Stimulated activated CD8-positive, alpha-beta memory T cell treated with anti-CD3 and anti-CD28 coated beads, Interleukin-2, amount 100 ng/mL, for 48 hours (primary cell): ENCODE measurements at places on chromosomes 12 and 14.

DNA sequence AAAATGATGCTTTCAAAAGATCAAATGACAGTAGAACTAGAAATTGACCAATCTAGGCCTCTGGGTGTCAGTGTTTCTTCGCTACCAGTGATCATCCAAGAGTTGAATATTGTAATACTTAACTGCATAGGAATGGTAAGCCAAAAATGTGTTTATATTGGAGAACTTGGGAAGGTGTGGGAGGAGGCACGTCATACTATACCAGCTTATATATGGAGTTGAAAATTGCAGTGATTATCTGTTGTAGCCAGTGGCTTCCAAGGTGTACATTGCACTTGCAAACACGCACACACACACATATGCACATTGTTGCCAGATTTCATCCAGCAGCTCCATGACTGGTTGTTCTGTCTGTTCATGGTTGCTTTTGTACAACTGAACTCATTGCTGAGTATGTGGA lies 36.1 kb downstream of the EID3 start:
- DNase-seq: no peak

DNA sequence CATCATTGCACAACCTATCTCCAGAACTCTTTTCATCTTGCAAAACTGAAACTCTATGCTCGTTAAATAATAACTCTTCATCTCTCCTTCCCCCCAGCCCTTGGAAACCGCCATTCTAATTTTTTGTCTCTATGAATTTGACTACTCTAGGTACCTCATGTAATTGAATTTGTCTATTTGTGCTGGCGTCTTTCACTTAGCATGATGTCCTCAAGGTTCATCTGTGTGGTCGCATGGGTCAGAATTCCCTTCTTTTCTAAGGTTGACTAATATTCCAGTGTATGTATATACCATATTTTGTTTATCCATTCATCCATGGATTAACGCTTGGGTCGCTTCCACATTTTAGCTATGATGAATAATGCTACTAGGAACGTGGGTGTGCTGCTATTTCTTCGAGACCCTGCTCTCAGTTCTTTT lies 80.1 kb downstream of the PLXNC1 start:
- DNase-seq: no peak

DNA sequence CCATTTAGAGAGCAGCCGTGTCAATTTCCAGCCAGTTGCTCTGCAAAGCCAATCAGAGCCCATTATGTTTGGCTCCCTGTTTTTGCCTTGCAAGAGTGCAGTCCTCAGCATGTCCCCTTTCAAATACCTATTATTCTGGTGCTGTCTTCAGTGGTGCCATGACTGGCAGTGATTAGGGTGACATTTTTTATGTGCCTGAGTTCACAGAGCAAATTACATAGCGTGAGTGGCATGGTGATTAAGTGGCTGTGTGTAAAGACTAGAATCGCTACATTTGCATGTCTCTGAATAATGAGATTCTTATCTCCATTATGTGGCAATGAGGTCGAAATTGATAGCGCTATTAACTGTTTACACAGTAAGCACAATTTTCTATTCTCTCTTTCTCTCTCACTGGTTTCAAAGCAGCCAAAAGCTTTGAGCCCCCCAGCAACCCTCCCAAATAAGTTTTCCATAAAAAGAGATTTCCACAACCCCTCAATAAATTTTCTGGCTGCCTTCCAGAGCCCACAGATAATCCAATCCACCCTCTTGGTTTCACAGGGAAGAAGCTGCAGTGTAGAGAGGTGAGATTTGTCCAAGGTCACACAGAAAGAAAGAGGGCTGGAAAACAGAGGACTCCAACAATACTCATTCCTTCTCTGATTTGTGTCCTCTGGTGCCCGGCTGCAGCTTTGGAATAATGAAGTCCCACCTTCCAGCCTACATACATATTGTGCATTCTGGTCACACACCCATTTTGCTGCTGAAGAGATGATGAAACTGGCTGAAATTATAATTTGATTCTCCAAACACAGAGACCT lies 58.8 kb upstream of the NUDT4 start:
- no peak for DNase-seq

GRCh38 chr14:92993302-92993701 lies 70.4 kb downstream of the CHGA start:
- no peak for DNase-seq

- DNase-seq: no peak
Observed at GRCh38 chr12:13740149-13740545, 241.3 kb downstream of the GRIN2B start.

GRCh38 chr12:88693837-88694445 lies 113.7 kb upstream of the KITLG start:
- no peak for DNase-seq

GRCh38 chr12:19891936-19892591 lies 452.8 kb downstream of the AEBP2 start:
- no peak for DNase-seq

DNA sequence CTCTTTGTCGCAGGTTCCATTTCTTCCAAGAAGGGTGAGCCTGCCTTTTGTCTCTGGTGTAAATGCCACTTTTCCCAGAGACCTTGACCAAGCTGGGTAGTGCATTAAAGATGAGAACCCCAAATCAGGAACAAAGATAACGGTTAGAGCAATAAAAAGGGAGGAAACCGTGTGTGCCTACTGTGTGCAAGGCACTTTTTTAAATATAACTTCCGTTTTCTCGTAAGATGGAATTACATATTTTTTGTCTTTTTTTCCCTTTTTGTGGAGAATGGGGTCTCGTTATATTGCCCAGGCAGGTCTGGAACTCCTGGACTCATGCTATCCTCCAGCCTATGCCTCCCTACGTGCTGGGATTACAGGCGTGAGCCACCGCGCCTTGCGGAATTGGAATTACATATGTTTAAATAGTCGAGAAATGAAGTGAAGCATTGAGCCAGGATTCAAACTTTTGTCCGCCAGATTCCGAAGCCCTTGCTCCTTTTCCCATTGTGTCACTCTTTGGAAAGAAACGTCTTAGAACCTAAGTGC lies 506 bp upstream of the NABP2 start:
- no peak for DNase-seq

DNA sequence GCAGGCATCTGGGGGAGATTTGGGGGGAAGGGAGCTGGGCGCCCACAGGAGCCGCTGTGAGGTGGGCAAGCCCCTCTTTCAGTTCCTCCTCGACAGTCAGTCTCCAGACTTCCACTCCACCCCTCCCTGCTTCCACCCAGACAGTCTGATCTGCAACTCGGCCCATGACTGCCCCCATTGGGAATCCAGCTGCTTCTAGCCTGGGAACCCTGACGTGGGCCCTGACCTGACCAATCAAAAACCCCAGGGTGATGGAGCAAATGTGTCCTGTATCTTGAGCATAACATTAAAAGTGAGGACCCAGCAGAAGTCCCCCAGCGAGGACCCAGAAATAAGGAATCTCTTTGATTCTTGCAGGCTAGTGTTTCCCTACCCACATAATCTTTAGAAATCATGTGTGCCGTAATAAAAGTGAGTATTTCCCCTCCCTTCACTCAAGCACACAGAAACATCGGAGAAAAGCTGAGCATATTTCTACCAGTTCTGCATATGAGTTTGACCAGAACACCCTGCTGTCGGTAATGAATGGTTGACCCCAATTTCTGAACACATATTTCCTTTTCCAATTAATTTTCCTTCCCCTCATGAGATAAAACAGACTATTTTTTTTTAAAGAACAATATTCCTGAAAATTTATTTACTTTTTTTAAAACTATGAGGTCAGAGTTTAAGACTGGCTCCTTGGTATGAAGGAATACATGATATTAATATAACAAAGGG lies 6.4 kb downstream of the SSH1 start:
- DNase-seq: no peak

GRCh38 chr12:46126050-46126727 lies 135.8 kb upstream of the SCAF11 start:
- no peak for DNase-seq

- DNase-seq: no peak
Observed at GRCh38 chr14:68714991-68715924, 77.6 kb downstream of the ZFP36L1 start.

- DNase-seq: no peak
Observed at GRCh38 chr14:55245657-55246268, 25.5 kb upstream of the FBXO34 start.

- no peak for DNase-seq
Observed at GRCh38 chr12:43835264-43835655, 621 bp upstream of the TMEM117 start.

DNA sequence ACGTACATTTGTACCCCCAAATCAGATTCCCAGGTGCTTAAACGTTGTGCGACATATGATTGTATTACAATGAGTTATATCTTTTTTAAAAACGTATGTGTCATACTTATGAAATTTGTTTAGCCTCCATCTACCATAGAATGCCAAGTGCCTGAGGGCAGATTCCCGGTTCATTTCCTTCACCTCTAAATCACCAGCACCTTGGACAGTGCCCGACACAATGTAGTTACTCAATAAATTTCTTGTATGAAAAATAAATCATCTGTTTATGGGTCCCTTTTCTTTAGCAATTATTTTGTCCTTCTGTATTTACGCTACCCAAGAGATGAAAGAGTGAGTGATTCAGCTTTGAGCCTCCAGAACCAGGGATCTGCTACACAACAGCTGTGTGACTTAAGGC lies 157.4 kb downstream of the TBX5 start:
- no peak for DNase-seq

- DNase-seq: no peak
Observed at GRCh38 chr12:104510145-104510872, 53.6 kb downstream of the CHST11 start.

- no peak for DNase-seq
Observed at GRCh38 chr12:60197589-60197988, 601.8 kb downstream of the SLC16A7 start.

DNA sequence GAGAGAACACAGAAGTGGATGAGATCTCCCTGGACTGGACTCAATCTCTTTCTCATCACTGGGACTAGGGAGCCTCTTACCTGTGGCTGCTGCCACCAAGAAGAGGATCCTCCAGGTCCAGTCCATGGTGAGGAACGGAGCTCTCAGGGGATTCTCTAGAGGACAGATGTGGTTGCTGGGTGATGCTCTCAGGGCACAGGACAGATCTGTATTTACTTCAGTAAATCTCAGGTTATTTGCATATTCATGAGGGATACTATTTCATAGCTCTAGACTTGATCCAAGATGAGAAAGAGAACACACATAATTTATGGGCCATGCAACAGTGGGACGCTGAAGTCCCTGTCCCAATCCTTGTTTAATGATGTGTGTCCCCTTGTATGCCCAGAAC lies 460.5 kb downstream of the TMEM121 start:
- DNase-seq: no peak

DNA sequence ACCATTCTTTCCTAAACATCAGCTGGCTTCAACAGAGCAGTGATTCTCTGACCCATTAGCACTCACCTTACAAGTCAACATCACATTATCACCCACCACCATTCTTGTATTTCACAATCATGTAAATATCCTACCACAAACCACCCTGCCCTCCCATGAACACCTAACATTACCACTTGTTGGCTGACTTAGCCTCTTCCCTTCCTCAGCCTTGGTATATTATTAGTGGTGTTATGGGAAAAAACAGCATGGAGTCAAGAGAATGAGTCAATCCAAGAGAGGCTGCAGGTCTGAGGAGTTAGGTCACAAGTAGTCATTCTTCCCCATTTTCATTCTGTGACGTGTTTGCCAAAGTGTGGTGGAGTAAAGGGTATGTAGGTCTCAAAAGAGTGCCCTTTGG lies 22.3 kb upstream of the MGP start:
- DNase-seq: no peak

- DNase-seq: no peak
Observed at GRCh38 chr12:5308216-5308615, 123.7 kb upstream of the NTF3 start.

DNA sequence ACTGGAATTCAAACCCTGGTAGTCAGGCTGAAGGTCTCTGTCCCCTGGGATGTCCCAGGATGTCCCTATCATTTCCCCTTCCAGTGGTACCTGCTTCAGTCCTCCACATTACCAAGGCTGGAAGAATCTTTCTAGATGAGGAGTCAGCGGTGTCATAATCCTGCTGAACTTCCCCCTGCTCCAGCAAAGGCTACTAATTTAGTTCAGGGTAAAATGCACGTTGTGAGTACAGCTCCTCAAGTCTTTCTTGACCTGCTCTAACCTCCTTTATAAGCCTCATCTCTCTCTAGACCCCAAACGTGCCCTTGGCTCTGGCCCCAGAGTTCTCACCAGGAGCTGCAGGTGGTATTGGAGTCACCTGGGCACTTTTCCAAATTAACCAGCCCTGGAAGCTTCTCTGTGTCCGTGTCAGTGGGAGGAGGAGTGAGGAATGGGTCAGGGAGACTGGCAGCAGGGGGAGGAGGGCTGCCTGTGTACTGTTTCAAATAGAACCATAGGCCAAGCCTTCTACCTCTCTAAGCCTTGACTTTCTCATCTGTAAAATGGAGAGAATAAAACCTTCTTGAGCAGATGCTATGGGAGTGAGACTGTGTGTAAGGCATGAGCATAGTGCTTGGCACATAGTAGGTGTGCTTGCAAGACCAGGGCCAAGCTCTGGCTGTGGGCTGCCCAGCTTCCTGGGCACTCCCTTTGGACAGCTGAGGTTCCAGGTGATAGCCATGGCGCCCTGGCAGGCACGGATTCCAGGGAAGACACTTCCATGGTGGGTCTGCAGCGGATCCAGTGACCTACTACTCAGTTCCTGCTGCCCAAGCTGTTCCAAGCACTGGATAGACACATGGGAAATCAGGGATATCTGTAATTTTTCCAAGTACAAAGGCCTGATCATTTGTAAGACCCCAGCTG lies 24.5 kb downstream of the ASB2 start:
- no peak for DNase-seq

GRCh38 chr14:52352061-52352491 lies 38.0 kb downstream of the PTGER2 start:
- no peak for DNase-seq

- no peak for DNase-seq
Observed at GRCh38 chr14:100692859-100693558, 33.7 kb upstream of the DLK1 start.

DNA sequence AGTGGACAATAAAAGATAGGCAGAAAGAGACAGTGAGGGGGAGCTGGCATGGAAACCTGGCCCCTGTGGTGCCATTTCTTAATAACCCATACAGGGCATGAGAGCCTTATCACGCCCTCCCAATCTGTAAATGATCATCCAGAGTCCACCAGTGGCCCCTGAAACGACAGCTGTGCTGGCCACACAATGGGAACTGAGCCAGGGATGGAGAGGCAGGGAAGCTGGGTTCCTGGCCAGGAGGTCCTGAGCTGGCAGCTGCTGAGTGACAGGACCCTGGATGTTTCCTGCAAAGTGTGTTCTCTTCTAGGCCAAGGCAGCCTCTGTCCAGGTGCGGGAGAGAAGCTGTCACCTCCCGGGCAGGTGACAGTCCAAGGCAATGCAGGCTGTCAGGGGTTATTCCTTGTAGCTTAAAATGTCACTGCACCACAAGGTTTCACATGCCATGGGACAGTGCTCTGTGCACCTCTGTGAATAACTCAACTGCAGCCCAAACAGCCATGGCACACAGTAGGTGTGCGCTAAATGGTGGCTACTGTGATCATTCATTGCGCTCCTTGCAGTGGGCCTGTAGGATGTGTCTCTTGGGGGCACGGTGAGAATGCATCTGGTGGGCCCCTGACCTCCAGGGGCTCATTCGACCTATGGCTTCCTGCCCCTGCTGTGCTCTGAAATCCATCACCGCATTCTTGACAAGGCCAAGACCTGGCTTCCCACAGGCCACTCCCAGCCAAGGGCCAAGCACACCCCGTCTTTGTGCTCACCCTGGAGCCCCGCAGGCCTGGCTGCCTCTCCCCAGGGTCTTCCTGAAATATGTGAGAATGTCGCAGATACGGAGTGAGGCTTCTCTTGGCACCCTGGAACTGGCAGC lies 46.3 kb upstream of the BCL11B start:
- DNase-seq: no peak

GRCh38 chr14:91599994-91600393 lies 89.9 kb upstream of the PPP4R3A start:
- no peak for DNase-seq
